ENCODE measurements at places on chromosomes 12 and 14.

DNA sequence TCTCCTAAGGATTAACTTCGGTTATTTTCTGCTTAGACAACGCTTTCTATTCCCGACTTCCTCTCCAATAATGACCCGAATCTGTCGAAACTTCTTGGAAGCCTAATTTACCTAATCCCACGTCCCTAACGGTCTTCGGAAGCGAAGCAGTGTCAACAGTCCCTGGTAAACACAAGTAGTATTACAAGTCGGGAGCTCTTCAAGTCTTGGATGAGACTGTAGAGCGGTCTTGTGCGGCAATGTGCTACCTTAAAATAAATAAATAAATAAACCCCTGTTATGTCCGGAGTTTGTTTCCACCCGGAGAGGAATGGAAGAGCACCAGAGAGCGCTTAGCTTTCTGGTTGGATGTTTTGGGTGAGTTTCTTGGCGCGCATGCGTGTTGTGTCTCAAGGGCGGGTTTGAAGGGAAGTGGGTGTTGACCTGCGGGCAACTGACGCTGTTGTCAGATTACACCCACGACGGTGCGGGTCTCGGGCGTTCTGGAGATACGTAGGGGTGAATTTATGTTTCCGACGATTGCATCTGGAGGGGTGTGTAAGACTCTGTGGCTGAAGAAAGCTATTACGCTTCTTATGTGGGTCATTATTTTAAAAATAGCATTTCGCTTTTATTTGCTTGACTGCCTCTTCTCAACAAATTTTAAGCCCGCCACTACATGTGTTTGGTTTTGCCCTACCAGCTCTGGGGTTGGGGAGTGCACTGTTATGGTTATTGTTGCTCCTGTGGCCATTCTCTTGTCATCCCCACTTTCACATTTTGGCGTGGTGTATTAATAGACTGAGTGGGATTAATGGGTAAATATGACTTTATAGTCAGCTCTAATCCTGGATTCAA is at the start of the genes KIAA0586 and TIMM9:
Gene KIAA0586, plus strand, starts transcription at position 439 of the 837 bp plus-strand sequence. CDS start 546 bp downstream, outside the sequence.
Gene TIMM9, minus strand, starts transcription at position 251 of the 837 bp plus-strand sequence. CDS start 15,586 bp downstream, outside the sequence.
- DNase-seq, result peak; percentile 98

GRCh38 chr12:47312808-47313426 is 233.2 kb upstream of the AMIGO2 start:
- no peak for DNase-seq

- no peak for DNase-seq
These were observed 19.4 kb downstream of the SLC2A13 start for GRCh38 chr12:40086471-40086870.

- no peak for DNase-seq
These were observed 41.0 kb upstream of the PYGL start for GRCh38 chr14:50985124-50985858.

GRCh38 chr12:22971247-22971646 is 346.3 kb downstream of the ETNK1 start:
- no peak for DNase-seq

GRCh38 chr12:14471497-14471896 is 96.2 kb downstream of the PLBD1 start:
- DNase-seq, result no peak

DNA sequence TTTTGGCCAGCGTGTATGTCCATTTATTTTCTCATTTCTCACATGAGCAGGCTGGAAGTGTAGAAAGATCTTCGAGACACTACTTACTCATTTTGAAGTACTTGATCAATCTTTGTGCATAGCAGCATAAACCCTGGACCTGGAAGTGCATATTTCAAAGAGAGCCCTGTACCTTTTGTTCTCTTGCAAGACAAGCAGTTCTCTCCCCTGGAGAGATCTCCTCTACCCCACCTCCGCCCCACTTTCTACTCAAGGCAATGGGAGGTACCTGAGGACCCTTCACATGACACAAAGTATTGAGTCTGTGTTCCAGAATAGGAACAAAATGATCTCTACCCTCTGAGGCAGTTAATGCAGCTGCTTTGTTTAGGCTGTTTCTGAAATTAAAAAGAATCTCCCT is 27.4 kb upstream of the RASSF3 start:
- DNase-seq, result no peak

DNA sequence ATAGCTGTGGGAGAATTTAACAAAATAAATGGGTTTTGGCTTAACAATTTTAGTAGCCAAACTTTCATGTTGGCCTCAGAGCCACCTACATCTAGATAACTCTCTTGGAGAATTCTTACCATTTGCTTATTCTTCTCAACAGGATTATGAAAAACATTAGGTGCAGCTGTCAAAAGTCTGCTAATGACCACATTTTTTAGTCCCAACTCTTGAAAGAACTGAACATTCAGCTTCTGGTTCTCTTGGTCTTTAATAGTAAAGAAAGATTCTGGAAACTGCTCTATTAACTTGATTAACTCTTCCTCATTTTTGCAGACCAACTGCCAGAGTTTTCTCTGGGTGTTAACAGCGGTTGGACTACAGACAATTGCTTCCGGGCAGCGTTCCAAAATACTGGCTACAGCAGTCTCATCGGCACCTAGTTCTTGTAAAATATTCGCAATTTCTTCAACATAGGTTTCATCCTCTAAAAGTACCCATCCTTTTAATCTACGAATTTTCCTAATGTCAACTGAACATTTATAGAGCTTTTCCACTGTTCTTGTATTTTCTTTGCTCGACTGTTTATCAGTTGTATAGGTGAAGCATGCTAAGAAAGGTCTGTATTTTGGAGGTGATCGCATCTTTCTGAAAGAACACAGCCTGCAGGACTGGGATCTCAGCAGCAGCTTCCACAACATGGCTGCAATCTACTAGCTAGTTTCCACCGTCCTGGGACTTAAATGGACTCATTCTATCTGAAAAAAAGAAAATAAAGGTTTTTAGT is 8.7 kb downstream of the MTERF2 start:
- DNase-seq, result peak; percentile 27

- no peak for DNase-seq
These were observed 22.3 kb upstream of the DIO2 start for GRCh38 chr14:80233470-80234089.

GRCh38 chr14:64196814-64197411 is 97.3 kb downstream of the ESR2 start:
- DNase-seq, result peak; percentile 54

DNA sequence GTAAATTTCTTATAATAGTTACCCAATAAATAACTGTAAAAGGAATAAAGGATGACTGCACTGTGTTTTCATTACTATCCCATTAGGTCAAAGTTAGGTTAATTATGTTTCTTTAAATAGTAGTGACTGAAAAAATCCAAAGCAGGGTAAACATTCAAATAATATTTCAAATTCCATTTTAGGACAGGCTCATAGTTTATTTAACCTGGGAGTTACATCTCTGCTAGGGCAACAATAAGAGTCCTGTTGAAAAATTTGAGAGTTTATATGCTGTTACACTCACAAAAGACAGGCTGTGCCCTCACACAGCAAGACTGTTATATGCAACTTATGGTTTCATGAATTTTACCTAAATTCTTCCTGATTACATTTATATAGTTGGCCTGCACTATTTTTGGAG is 8.0 kb downstream of the ERP27 start:
- DNase-seq, result no peak

GRCh38 chr12:65100140-65100539 is 21.0 kb downstream of the WIF1 start:
- DNase-seq, result no peak

GRCh38 chr12:54032627-54033100 is at the start of gene HOXC5:
TSS of gene HOXC5 (plus strand) at chr12:54033050. CDS start at chr12:54033123, 73 bp downstream.
- DNase-seq, result peak; percentile 81

- DNase-seq, result no peak
These were observed 141.9 kb upstream of the BMP4 start for GRCh38 chr14:54098536-54098935.

GRCh38 chr14:99562856-99563748 is 40.9 kb downstream of the CCDC85C start:
- peak; percentile 37 for DNase-seq

DNA sequence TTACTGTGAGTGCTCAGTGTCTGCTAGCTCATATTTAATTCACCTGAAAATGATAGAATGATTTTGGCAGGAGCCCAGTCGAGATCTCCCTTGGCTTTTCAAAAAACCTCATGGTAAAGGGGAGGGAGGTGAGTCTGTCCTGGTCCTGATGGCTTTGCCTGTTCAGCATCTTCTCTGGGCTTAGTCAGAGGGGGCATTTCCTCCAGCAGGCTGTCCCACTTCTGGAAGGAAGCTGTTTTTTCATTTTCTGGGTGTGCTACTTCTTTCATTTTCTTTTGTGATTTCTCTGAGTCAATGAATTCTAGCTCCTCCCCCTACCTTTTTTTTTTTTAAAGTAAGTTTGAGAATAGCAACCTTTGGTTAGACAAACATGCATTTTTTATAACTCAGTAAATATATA is 58.8 kb downstream of the TMX1 start:
- no peak for DNase-seq

- DNase-seq, result peak; percentile 73
These were observed 420.8 kb downstream of the CCDC91 start for GRCh38 chr12:28611115-28611435.

DNA sequence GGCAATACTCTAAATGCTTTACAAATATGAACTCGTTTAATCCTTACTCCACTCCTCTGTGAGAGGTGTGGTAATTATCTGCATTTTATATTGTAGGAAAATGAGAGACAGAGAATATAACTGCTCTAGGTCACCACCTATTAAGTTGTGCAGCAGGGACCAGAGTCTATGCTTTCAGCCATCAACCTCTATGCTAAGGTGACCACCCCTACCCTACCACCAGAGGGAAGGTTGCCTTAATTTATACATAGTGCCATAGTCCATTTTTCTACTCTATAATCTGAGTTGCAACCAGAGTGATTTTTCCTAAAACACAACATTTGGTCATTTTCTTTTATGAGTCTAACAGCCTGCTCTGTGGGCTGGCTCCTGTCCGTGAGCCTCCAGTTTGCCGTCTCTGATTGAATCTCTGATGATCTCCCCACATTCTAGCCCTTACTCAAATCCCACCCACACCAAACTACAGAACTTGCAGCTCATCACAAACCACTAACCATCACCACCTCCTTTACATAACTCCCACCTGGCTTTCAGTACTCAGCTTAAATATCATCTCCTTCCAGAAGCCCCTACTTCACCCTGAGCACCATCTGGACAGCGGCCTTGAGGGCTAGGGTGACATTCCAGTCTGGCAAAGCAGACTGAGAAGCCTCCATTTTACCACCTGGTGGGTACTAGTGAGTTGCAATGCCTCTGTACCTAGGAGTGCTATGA is 126.6 kb downstream of the PPM1H start:
- no peak for DNase-seq

- DNase-seq, result no peak
These were observed 408.9 kb downstream of the MED13L start for GRCh38 chr12:115868624-115869023.

DNA sequence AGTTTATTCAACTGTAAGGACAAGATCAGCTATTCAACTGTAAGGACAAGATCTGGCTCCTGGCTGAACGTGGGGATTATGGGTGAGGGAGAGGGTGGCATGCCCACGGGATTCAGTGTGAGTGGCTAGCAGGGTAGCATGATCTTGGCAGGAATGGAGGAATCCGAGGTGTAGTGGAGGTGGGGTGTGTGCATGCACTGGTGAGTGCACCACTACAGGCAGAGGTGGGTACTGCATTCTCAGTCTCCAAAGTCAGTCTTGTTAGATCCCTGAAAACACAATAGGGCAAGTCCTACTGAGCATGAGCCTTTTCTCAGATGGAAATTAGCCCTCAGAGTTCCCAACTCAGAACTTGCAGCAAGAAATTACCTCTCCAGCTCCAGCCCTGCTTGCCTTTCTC is 32.2 kb upstream of the DCD start:
- peak; percentile 11 for DNase-seq

- DNase-seq, result no peak
These were observed 198.0 kb upstream of the RTL1 start for GRCh38 chr14:101101456-101102056.

DNA sequence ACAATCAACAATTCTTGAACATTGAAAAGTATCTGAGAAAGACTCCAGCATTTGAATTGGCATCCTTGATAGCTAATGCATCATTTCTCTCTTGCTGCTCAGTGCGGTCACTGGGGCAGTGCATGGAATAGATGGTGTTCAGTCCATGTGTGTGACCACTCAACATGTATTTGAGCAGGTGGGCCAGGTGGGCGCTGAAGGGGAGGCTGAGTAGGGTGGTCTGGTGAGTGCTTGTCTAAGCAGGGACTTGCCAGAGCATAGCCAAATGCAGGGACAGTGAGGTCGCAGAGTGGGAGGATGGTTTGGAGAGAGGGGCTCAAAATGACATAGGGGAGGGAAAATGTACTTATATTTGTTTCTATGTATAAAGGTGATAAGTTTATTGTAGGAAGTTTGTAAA is 409.0 kb downstream of the TMEM121 start:
- DNase-seq, result no peak

GRCh38 chr12:122948605-122949004 is 17.7 kb downstream of the ABCB9 start:
- DNase-seq, result no peak

DNA sequence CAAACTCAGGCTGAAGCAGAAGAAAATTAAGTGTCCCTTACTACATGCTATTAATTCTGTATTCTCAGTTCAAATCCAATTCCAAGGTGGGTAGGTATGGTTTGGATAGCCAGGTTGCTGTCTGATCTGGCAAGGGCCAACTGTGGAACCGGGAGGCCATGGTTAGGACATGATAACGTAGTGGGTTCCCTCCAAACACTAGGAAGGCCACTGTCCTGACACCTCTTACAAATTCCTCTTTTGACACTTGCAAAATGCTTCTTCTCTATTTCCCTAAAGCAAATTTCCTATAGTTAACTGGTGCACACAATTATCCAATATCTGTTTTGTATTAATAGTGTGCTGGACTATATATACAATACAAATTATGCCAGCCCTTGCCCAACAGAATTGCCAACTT is 70.8 kb downstream of the RNF34 start:
- DNase-seq, result no peak

DNA sequence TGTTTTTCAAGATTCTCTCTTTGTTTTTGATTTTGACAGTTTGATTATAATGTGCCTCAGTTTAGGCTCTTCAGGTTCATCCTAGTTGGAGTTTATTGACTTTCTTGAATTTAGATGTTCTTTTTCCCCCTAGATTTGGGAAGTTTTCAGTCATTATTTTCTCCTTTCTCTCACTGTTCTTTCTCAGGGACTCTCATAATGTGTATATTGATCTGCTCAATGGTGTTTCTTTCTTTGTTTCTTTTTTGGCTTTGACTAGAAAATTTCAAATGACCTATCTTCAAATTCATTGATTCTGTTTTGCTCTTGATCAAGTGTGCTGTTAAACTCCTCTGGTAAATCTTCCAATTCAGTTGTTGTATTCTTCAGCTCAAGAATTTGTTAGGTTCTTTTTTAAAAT is 108.3 kb downstream of the RGS6 start:
- DNase-seq, result no peak

DNA sequence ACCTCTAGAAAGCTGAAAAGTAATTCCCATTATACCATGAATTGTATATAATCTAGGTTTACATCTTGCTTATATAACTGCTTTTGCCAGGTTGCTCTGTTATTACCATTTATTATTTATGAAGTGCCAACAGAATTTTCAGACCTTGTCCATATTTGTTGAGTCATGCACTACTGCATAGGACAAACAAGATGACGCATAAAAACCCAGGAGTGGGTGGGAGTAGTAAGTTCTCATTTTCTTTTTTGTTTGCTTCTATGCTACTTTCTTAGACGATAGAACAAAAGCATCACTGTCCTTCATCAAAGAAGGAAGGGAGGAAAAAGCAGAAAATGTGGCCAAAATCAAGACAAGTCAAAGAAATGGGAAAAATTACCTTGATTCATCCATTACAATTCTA is 119.0 kb upstream of the RASSF8 start:
- DNase-seq, result no peak

- DNase-seq, result no peak
These were observed 178.9 kb upstream of the MGAT4C start for GRCh38 chr12:86435053-86435452.

GRCh38 chr12:55607821-55608594 is 28.7 kb upstream of the OR10P1 start:
- no peak for DNase-seq

GRCh38 chr12:79227091-79227490 is 362.5 kb downstream of the SYT1 start:
- no peak for DNase-seq

Data from AG08395 (cell line).